ENCODE measurements at places on chromosomes 3 and 15. TPM values are rescaled to one million over a fixed set of nuclear protein-coding genes. Genes with fewer than 3 reads are reported as not detected.

Gene CD47
- 93.7 TPM for total RNA-seq

Gene MTFMT
- 30.3 TPM for total RNA-seq

Gene ALG1L2
- total RNA-seq = 0.22 TPM

Gene ATP13A4
- 0.50 TPM for total RNA-seq

Gene TM4SF4
- total RNA-seq = not detected

Gene GPR87
- total RNA-seq = not detected

Gene UBXN7
- total RNA-seq = 20.4 TPM

Gene ZNF660
- 1.7 TPM for total RNA-seq

Gene SERPINI2
- total RNA-seq = not detected

Gene EDC3
- total RNA-seq = 15.4 TPM

Gene ASB14
- under 0.01 TPM for total RNA-seq

Gene PROS1
- 20.1 TPM for total RNA-seq

Gene FILIP1L
- total RNA-seq = 15.8 TPM

Gene GOLGA6L9
- 1.8 TPM for total RNA-seq

Gene SIDT1
- total RNA-seq = not detected

Gene OR5H2
- total RNA-seq = not detected

Gene UPK1B
- total RNA-seq = not detected

Gene GRK7
- total RNA-seq = under 0.01 TPM

Gene USP3
- 52.9 TPM for total RNA-seq

Gene CKMT1A
- not detected for total RNA-seq

Gene TNNC1
- total RNA-seq = 0.33 TPM

Gene SEMA3G
- total RNA-seq = under 0.01 TPM

Gene CGNL1
- total RNA-seq = 1.5 TPM

Gene NDUFAF3
- total RNA-seq = 58.4 TPM

Gene STRIT1
- total RNA-seq = not detected

Gene LEKR1
- total RNA-seq = 1.3 TPM

Gene EPHB1
- total RNA-seq = 0.12 TPM

Gene DTX3L
- 15.5 TPM for total RNA-seq

Gene ANKDD1A
- 3.1 TPM for total RNA-seq

Gene NR2F2
- 41.1 TPM for total RNA-seq

Gene ITPKA
- 18.1 TPM for total RNA-seq

Gene ATP6V1A
- total RNA-seq = 133 TPM
